ENCODE measurements at places on chromosomes 1 and 21.

DNA sequence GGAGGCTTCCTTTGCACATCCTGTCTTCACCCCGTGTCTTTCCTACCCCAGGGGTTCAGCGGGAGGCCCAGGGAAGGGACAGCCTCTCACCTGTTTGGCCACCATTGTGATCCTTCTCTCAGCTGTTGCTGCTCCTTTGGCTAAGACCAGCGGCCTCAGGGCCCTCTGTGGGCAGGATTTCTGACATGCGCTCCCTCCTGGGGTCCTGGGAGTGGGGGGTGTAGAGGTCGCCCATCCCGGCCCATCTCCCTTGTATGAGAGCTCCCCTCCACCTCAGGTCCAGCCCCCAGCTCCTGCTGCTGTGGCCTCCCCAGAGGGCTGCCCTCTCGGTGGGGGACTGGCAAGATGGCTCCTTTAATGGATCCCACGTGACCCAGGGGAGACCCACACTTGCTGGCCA lies 120.5 kb downstream of the PRDM2 start:
- DNase-seq, result no peak

DNA sequence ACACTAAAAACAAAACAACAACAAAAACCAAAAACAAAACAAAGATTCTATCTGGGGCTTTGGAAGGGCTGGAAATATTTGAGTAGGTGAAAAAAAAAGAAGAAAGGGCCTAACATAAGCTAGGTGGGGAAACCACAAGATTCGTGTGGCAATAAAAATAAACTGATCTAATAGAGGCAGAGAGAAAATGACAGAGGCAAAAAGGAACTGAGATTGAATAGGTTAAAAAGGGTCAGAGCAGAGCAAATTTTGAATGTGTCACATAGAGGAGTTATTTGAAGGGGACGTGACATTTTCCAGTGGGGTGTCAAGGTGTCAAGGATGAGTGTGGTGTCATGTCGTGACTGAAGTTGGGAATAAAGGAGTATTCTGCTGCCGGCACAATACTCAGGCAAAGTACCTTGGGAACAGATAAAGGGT lies 65.2 kb upstream of the RALGPS2 start:
- peak; percentile 38 for DNase-seq

- DNase-seq, result peak; percentile 47
Observed at GRCh38 chr1:233613252-233614172, at the start of gene KCNK1. TSS of gene KCNK1 (plus strand) at chr1:233614106. CDS start at chr1:233614172, 66 bp downstream.

- DNase-seq, result no peak
Observed at GRCh38 chr1:86461482-86461881, 7.2 kb upstream of the CLCA1 start.

DNA sequence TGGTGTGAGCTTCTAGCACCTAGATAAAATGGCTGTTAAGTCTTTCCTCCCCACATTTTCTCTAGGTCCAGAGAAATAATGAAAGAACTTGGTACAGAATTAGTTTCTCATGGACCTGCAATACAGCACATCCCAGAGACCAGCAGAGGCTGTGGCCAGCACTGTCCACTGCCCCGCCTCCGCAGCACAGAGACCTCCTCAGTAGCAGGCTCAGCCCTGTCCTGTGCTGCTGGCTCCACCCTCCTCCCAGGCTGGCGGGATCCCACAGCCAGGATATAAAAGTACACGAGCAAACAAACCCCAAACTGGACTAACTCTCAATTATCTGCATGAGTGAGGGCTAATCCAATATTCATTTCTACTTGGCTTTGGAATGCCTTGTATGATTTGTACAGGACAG lies 401.5 kb downstream of the RPS6KC1 start:
- DNase-seq, result no peak

DNA sequence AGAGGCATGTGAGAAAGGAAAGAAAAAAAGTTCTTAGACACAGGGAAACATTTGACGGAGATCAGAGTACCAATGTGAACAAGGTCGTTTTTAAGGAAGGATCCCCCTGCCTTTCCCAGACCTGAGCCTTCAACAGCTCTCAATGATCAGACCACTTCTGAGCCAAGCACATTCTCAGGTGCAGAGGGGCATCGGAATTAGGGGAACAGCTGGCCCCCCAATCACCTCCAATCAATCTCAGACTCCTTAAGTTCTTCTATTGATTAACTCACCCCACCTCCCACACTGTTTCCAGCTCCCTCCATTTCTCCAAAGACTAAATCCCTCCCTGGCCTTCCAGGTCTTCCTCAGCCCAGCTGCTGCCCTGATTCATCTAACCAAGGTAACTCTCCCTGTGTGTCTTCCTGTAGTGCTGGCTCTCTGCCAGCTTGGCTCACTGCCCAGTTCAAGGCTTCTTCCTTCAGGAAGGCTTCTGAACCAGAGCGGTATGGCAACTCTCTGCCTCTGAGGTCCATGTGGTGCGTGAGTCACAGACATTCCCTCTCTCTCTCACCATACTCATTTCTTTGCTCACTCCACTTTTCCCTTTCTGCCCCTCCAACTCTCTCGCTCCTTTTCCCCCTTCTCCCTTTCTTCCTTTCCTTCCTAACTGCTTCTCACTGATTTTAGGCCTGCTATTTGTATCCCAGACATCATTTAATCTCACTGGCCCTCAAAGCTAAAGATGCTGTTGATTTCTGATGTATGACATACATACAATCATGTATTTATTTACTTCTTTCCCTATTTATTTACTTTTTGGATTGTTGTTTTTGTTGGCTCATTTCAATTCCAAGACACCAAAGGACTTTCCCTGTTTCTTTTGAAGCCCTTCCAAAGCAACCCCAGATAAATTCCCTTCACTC lies 18.1 kb downstream of the CFAP45 start:
- DNase-seq, result no peak

DNA sequence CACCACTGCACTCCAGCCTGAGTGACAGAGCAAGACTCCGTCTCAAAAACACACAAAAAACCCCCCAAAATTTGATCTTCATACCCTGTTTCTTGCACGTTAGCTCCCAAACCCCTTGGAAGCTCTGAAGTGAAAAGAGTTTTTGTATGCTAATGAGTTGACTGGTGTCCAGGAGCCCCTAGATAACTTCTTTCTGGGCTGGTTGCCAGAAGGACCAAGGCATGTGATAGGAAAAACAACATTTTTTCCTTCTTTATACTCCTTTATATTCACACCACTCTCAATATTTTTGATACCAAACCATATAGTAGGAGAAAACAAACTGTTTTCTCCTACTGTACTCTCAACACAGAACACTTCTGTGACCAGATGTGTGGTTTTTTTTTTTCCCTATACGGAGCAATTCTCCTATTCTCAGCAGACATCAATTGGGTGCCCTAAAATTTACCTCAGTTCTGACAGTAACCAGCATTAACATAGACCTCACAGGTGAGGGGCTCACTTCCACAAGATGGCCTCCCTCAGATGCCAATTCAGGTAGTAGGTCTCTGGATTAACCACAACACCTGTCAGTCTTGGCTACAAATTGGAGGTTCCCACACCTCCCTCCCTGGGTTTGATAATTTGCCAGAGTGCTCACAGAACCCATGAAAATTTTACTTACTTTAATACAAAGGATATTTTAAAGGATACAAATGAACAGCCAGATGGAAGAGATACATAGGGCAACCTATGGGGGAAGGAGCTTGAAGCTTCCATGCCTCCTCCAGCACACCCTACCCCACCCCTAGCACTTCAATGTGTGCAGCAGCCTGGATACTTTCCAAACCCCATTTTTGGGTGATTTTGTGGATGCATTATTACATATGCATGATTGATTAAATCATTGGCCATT lies 25.6 kb downstream of the ZYG11B start:
- DNase-seq, result no peak

DNA sequence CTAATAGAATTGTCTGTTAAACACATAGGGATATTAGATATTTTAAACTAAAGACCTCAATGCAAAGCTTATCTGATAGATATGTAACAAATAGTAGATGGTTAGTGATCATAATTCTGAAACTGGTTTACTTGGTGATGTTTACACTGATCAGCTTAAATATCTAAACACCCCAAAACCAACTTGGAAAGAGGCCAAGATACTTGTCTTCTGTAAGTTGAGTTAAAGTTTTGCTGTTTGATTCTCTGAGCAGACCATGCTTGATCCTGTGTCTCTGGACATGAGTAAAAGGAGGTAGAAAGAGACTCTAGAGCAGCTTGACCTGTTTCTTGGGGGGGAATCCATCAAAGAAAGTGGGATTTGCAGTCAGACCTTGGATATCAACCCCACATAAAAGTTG lies 107.5 kb downstream of the NEK7 start:
- no peak for DNase-seq

- no peak for DNase-seq
Observed at GRCh38 chr1:24972221-24972914, 42.3 kb upstream of the RUNX3 start.

GRCh38 chr21:42524341-42525028 lies 10.8 kb downstream of the SLC37A1 start:
- peak; percentile 83 for DNase-seq

GRCh38 chr1:182392050-182393028 lies 749 bp upstream of the GLUL start:
- no peak for DNase-seq

GRCh38 chr21:36694593-36695282 lies 4.2 kb upstream of the SIM2 start:
- DNase-seq, result no peak

DNA sequence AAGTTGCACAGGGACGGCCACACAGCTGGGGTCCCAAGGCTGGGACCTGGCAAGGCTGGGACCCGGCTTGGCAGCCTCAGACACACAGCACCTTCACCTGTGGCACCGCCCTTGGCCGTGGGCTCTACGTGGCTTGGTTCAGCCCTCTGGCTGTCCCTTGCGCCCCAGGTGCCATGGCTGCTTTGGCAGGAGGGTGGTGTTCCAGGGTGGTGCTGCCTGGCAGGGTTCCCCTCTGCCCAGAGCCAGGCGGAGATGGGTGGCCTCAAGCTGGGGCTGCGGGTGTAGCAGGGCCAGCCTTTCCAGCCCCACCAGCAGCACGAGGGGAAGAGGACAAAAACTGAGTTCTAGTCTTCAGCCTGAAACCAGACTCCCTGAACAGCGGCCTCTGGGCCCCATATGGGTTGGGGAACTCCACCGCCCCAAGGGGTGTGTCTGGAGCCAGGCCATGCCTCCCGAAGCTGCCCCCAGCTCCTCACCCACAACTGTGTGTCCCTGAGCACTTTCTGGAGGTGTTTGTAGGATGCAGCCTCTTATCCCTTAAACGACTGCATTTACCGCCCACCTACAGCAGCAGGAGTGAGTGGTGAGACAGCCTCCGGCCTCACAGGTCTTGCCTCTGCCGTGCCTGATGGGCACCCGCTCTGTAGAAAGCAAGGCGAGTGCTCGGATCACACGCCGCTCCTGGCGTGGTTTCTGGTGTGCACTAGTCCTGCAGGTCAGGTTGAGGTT lies 92.3 kb downstream of the PDE9A start:
- no peak for DNase-seq

DNA sequence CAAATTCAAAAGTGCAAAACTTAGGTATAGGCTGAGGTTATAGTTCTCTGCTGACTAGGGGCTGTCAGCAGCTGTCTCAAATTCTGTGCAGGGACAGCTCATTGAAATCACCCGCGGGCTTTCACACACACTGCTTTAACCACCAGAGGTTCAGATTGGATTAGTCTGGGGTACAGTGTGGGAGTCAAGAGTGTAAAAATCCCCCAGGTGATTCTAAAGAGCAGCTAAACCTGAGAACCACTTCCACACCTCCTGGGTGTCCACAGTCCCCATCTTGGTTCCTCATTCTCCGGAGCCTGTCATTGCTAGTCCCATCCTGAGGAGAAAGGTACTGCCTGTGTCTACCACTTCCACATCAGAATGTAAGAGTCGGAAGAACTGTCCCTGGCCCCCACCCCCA lies 9.9 kb upstream of the TDRD10 start:
- no peak for DNase-seq

DNA sequence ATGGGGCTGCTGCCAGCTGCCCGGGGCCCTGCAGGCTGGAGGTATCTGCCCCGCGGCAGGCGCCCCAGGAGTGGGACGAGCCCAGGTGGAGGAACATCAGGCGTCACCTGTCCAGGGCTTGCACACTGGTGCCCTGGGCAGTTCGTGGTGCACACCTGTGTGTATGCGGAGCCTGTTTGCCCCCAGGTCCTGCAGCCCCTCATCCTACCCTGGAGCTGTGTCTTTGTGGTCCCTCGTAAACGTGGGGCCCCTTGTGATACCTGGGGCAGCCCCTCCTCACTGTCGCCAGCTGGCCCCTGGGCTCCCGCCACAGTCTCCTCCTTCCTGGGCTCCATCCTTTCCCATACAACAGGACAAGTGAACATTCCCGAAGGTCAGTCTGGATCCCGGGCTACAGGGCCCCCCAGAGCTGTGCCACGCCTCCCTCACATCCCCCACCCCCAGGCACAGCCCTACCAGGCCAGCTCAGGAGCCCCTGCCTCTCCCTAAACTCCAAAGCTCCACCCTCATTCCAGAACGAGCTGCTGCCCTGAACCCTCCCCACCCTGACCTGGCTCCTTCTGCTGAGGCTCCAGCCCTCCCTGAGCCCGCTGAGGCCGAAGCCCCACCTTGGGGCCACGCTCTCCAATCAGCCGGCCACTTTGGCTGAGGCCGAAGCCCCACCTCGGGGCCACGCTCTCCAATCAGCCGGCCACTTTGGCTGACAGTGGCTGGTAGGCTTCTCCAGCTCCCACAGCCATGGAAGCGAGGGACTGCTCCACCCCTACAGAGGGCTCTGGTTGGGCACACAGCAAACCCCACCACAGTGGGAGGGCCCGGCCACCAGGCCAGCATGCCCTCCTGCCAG lies 42.6 kb downstream of the UBE2G2 start:
- no peak for DNase-seq

DNA sequence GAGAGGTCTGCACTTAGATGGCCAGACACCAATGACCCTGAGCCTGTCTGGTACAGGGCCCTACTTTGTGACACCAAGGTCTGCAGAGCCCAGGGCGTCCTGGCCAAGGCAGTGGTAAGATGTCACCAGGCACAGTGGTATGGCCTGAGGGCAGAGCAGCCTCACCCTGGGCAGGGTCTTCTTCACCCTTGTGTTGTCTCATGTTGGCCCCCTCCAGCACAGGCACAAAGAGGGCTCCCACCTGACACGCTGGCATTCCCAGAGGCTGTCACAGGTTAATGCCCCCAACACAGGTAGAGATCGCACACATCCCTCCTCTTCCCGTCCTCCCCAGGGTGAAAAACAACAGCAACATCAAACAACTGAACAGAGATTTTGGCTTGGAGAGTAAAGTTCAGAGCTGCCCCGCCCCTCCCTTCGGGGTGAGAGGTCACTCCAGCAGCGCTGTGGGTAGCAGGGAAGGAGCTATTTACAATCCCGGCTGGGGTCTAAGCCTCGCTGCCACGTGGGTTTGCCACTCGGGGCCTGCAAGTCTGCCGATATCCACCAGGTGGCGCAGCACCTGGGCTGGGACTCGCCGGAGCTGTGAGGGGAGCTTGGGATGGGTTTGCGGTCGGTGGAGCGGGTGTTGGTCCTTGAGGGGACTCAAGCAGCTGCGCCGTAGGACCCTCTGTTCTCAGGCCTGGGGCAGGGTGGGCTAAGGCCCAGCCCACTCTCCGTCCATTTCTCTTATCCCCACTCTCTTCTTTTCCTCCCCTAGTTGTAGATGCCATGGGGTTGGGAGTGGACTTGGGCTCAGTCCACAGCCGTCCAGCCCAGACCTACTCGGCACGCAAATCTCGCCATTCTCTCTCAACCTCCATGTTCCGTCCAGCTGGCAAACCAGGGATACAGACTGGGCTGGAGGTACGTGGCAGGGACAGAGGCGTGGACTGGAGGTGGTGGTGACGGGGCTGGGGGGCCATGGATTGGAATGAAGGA lies 12.7 kb downstream of the EFNA3 start:
- peak; percentile 78 for DNase-seq

All from GM13977 (cell line).